SW 1271 (cell line): ENCODE measurements at places on chromosomes 16 and 17.

GRCh38 chr16:89476811-89477261, 13.5 kb downstream of the ANKRD11 start:
- no peak for DNase-seq

DNA sequence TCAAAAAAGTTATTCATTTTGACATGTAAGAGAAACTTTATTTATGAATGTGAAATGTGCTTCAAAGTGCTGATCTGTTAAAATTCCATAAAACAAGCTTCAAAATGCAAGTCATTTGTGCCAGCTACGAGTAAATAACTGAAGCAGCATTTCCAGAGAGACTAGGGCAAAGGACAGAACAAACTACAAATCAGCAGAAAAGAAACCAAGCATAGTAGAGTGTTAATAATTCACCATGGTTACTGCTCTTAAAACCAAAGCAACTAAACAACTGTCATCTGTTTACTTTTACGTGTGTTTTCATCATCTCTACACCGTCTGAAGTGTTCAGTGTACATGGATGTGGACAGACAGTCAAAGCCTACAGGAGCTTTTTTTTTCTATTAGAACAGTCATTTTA, 1.6 kb upstream of the ASPA start:
- DNase-seq = no peak

- DNase-seq = no peak
Measured at GRCh38 chr16:11379420-11379819, 34.2 kb downstream of the RMI2 start.

DNA sequence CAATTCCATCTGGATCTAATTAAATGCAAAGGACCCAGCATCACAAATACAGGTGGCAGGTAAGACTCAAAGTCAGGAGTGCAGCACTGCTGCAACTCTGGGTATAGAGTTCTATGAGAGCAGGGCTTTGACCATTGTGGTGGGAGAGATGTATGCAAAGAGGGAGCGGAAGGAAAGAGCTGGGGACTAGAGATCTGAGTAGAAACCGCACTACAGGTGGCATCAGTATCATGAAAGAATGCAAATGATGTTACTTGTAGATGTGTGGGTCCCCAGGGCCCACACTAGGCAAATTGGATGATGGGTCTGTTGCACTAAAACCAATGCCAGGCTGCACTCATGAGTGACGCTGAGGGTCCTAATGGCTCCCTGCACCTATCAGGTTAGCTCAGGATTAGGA, 287.1 kb upstream of the ASIC2 start:
- DNase-seq = no peak

GRCh38 chr17:50255766-50256635, 18.3 kb upstream of the TMEM92 start:
- no peak for DNase-seq

DNA sequence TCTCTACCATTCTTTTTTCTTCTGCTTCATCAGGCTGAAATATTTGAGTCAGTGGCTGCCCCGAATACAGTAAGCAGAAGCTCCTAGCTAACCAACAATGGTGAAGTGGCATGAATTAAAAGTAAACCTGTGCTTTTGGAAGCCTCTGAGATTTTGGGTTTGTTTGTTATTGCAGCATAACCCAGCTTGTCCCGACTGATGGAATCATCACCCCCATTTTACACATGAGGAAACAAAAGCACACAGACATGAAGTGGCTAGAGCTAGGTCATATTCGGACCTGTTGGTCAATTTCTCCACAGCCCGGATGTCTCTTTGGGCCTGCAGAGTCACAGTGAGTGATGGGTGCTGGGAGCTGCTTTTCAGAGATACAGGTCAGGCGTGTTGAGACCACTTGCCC, 39.4 kb downstream of the IRX5 start:
- no peak for DNase-seq

DNA sequence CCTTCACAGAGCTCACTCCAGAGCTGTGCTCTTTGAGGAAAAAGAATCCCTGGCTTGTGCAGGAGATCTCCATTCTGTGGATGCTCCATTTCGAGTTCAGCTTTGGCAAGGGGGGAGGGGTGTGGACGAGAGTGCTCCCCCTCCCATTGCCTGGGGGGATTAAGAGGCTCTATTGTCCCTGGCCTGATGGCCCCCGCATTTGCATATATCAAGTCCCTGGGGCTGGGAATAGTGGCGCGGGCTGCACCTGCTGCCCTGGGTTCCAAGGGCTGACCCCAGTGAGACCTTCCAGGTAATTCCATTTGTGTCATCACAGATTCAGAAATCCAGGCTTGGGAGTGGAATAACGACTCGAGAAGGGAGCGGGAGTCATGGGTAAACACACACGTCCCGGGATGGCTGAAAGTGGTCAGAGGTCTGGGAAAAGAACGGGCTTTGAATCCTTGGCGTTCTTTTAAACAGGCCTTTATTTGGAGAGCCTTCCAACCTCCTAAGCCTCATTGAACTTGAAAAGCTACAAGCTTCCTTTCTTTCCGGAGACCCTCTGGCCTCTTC, 479.3 kb downstream of the HS3ST3B1 start:
- DNase-seq = no peak

DNA sequence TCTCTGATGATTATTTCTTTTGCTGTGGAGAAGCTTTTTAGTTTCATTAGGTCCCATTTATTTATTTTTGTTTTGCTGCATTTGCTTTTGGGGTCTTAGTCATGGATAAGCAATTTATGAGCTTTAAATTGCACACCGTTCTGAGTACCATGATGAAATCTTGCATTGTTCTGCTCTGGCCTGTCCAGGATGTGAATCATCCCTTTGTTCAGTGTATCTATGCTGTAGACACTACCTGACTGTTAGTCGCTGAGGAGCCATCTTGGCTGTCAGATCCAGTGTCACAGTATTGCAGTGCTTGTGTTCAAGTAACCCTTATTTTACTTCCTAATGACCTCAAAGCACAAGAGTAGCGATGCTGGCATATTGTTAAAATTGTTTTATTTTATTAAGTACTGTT, 218.0 kb upstream of the CNTNAP4 start:
- DNase-seq = peak; percentile 45

DNA sequence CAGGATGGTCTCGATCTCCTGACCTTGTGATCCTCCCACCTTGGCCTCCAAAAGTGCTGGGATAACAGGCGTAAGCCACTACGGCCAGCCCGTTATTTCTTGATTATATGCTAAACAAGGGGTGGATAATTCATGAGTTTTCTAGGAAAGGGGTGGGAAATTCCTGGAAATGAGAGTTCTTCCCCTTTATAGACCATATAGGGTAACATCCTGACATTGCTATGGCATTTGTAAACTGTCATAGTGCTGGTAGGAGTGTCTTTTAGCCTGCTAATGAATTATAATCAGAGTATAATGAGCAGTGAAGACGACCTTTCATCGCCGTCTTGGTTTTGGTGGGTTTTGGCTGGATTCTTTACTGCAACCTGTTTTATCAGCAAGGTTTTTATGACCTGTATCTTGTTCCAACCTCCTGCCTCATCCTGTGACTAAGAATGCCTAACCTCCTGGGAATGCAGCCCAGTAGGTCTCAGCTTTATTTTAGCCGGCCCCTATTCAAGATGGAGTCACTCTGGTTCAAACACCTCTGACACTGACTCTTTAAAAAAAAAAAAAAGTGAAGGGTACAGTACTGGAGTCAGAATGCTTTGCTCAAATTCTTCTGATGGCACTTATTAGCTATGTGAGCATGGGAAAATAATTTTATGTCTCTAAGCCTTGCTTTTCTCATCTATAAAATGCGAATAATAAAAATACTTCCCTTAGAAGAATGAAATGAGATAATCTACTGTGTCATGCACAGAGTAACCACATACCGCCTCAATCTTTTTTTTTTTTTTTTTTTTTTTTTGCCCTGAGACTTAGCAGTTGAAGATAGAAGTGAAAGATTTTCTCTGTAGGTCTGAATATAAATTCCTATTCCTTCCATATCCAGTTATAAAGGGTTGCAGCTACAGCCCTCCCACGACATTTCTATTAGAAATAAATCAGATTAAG, 5.1 kb upstream of the CALCOCO2 start:
- peak; percentile 15 for DNase-seq

DNA sequence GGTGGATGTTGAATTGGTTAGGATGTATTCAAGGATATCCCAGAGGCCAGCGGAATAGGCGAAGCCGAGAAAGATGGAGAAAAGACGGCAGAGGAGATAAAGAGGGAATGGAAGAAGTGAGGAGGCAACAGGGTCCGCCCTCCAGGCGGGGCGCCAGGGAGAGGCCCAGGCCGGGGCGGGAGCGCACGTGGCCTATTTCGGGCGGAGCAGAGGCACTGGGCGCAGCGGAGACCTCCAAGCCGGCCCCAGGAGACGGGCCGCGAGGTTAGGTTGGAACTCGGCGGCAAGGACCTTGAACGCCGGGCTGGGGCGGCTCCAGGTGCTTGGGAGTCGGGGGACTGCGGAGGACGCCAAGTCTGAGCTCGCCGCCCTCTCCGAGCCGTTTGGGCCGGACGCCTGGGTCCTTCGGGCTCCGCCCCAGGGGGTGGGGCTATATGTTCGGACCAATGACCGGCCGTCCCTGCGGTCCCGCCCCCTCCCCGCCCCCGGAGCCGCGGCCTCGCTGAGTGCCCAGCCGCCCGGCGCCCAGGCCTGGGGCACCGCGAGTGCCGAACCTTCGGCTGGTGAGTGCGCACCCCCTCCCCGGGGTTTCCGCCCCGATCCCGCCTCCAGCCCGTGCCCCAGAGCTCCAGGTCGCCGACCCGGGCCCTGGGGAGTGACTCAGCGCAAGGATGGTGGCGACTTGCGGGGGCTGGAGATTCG, at the start of gene ZNF771:
Gene ZNF771 (plus strand): TSS at position 505 of the 702 bp plus-strand sequence. CDS start 448 bp downstream, outside the sequence.
- DNase-seq = peak; percentile 61

GRCh38 chr16:27434141-27435051, 32.4 kb downstream of the IL21R start:
- DNase-seq = no peak

DNA sequence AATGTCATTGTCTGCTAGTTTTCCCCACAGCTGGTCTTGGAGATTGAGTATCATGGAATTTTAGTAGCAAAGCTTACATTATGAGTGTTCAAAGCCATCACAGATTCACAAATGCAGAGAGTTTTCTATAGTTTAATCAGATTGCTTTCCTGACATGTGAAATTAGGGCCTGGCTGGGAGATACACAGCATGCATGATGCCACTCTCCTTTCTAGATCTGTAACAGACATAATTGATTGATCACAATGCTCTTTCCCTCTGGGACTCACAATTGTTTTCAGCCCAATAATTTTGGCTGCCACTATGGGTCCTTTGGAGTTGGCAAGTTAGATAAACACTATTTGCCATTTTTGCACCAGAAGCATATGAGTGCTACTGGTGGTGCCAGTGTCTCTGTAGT, 132.5 kb downstream of the SPACA3 start:
- DNase-seq = no peak

- DNase-seq = no peak
Measured at GRCh38 chr17:61307905-61308886, 91.4 kb upstream of the TBX2 start.

DNA sequence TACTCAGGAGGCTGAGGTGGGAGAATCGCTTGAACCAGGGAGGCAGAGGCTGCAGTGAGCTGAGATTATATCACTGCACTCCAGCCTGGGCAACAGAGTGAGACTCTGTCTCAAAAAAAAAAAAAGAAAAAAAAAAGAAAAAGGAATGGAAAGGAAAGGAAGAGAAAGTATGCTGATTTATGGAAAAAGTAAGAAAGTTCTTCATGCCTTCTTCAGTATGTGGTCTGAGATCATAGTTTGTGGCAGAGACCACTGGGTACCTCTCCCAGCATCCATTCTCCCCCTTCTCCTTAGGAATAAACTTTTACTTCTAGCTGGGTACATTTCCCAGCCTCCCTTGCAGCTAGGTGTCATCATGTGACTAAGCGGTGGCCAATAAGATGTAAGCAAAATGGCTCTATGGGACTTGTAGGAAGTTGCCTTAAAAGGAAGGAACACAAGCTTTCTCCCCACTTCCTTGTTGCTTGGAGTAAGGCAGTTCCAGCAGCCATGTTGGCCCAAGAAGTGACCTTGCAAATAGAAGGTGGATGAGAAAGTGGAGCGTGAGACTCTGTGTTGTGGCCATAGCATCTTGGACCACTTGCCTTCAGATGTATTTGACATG, 26.1 kb upstream of the XPO6 start:
- no peak for DNase-seq

DNA sequence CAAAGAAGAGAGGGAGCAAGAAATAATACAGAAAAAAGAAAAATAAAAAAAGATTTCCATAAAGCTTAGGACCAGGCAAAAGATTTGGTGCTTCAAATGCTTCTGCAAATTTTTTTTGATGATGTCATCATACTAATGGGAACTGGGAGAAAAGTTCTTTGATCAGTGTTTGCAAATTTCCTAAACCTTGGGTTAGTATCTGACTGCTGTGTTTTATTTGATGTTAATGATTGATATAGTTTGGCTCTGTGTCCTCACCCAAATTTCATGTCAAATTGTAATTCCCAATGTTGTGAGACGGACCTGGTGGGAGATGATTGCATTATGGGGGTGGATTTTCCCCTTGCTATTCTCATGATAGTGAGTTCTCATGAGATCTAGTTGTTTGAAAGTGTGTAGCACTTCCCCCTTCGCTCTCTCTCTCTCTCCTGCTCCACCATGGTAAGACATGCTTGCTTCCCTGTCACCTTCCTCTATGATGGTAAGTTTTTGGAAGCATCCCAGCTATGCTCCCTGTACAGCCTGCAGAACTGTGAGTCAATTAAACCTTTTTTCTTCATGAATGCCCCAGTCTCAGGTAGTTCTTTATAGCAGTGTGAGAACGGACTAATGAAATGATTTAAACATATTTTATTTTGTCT, 72.6 kb downstream of the TMEM100 start:
- DNase-seq = no peak

- DNase-seq = no peak
Measured at GRCh38 chr17:2867441-2868424, 71.5 kb downstream of the RAP1GAP2 start.

DNA sequence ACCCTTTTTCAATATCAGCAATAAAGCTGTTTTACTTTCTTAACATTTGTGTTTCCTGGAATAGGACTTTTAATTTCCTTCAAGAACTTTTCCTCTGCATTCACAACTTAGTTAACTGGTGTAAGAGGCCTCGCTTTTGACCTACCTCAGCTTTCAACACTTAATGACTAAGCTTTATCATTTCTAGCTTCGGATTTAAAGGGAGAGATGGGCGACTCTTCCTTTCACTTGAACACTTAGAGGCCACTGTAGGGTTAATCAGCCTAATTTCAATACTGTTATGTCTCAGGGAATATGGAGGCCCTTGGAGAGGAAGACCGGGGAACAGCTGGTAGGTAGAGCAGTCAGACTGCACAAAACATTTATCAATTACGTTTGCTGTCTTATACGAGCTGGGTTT, 4.7 kb downstream of the SYNRG start:
- DNase-seq = no peak
